Activated T-helper 1 cell treated with Interleukin-2 at 50 U/mL for 16 hours (primary cell): ENCODE measurements at places on chromosomes 1 and 21.

DNA sequence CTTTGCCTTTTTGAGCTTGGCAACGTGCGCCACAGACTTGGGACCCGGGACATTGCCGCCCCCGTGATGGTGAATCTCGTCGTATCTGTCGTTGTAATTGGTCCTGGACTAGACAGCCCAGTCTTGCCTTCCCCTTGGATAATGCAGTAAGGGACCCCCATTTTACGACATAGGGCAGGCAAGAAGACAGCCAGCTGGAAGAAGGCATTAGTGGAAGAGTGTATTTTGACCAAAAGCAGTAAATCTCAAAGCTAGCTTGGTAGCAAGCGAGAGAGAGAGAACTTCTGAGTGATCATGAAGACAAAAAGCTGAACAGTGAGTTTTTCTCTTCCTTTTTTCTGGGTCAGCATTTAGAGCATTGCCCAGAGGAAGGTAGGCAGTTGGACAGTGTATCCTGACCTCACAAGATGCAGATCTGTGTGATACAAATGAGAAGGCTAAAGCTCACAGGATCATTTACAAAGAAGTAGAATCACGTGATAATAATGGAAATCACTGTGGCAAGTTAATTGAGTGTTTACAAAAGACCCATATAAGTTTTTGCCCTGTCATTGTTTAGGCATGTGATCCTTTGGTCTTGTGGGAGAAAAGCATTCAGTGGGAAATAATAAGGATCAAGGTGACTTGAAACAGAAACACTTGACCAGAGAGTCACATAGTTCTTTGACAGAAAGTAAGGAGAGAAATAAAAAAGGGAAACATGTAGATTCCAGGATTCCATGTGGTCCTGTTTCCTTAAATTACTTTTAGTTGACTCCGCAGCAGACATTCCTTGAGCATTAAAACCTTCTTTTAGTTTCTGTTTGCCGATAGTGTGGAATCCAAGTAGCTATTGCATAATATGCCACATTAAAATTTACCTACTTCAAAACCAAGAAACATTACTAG, 66.3 kb downstream of the CNST start:
- DNase-seq, result no peak

DNA sequence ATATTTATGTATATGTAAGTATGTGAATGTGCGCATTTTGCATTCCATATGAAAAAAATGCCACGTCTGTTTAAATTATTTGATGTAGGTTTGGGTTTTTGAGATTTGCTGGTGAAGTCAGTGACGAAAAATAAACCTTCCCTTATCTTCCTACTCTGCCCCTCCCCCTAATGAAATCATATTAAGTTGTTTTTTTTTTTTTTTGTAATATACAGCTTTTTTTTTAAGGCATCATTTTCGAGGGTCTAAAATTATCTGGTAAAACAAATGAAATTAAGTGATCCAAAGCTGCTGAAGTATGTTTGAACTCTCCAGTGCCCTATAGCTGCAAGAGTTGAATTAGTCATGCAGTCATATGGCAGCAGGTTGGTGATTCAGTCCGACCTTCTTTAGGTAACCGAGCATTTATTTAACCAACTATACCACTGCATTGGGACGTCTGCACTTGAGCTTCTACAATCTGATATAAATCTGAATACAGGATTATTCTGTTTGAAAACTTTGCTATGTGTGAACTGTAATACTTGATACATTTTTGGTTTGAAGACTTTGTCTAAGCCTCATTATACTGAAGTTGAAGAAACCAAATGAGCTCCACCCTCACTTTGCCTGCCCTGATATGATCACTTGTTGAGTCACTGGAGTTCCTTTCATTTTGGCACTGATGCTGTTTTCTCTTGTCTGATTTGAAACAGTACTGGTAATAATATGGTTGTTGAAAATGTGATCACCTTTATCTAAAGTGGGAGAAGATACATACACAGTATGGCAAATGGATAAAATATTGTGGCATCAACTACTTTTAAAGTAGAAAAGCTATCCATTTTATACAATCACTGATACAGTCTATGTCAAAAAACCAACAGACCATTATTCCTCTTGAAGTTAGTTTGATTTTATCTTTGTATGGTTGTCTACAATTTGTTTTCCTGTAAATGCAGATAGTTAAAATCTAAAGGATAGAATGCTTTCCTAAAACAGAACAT, 11.7 kb downstream of the PDIK1L start:
- DNase-seq, result no peak

- DNase-seq, result no peak
These were observed 1109.3 kb upstream of the B3GALT2 start for GRCh38 chr1:194295685-194296084.

- no peak for DNase-seq
These were observed at the start of gene RAB13 for GRCh38 chr1:153985941-153986761. Gene RAB13 (minus strand): TSS chr1:153986339. CDS start chr1:153986236, 103 bp downstream.

GRCh38 chr1:234234199-234234598, 139.1 kb upstream of the COA6 start:
- no peak for DNase-seq

DNA sequence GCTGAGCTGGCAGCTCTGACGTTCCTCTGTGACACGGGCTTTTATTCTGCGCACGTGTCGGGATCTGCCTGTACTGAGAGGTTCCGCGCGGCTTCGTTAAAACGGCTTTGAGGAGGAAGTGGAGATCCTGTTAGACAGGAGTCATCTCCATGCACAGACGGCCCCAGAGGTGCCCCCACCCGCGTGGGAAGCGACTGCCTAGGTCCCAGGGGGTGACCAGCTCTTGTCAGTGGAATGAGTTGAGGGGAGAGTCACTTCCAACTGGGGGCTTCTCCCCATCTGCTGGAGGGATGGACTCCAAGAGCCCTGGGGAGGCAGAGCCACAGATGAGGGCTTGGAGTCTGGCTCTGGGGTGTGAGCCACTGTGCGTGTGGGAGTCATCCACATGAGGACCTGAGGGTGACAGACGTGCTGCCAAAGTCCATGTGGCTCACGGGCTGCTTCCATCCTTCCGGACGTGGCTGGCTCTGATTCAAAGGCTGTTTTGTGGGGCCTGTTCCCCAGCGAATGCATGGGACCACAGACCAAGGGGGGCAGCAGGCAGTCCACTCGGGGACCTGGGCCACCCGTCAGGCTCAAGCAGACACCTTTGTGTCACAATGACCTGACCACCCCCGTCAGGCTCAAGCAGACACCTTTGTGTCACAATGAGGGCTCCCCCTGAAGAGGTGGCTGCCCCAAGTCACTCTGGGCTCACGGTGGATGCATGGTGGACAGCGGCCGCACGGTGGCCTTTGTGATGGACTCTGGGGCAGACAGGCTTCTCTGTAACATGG, 26.8 kb downstream of the PTTG1IP start:
- no peak for DNase-seq

DNA sequence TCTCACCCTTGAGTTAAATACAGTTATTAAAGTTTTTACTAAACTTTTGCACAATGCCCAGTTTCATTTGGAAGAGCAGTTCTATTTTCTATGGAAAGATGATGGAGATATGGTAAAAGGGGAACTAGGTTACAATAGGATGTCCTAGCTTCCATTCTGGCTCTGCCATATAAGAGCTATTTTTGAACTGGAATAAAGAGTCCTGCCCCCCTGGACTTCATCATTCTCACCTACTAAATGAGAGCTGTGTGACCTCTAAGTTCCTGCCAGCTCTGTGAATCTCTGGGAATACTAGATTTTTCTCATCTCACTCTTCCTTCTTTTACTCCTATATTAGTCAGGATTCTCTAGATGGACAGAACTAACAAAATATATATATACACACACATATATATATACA, 106.3 kb downstream of the PRRX1 start:
- no peak for DNase-seq

- no peak for DNase-seq
These were observed 12.1 kb downstream of the CSTB start for GRCh38 chr21:43763901-43764523.

DNA sequence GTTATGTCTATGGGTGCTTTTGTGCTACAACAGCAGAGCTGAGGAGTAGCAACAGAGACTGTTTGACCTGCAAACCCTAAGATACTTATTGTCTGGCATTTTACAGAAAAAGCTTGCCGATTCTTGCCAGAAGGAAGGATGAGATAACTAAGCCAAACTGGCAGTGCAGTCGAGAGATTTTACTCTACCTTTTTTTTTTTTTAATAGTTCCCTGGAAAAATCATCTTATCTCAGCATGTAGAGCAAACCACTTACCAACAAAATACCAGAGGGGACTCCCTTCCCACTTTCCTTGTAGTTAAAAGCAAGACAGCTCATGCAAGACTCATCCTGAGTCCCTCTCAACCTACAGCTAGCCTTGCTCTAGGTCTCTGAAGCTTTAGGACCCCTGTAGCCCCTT, 132.9 kb downstream of the SYT2 start:
- DNase-seq, result no peak

GRCh38 chr1:108767115-108767514, 20.6 kb downstream of the STXBP3 start:
- no peak for DNase-seq

DNA sequence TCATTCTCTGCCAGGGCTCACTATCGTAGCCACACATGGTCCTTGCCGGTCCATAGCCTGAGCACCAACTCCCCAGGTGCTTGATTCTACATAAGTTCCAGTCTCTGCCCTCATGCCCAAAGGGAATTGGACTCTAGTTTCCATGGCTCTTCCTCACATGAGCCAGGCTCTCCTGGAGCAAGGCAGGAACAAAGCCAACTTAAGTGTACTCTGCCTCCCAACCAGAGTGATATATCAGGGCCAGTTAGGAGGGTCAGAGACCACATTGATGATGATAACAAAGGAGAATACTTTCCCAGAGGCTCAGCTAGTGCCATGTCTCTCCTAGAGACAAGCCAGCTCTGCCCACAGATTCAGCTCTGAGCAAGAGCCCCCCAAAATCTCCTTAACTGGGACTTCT, 70.9 kb downstream of the ERI3 start:
- DNase-seq, result no peak

DNA sequence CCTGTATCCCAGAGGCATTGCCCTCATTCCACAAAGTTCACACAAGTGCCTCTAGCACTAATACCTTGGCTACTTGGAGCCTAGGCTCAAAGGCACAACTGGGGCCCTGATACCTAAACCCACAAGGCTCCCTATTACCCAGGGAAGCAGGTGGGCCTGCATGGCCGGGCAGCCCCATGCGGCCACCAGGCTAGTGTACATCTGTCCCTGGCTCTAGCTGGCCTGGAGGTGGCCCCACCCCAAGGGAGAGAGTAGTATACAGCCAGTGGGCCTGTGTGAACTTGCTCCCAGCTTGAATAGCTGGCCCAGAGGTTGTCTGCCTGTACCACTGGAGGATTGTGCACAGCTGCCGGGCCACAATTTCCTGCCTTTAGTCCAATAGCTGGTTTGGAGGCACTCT, 52.2 kb downstream of the USP25 start:
- DNase-seq, result no peak

- no peak for DNase-seq
These were observed 6.9 kb upstream of the CAMSAP2 start for GRCh38 chr1:200731654-200732332.

DNA sequence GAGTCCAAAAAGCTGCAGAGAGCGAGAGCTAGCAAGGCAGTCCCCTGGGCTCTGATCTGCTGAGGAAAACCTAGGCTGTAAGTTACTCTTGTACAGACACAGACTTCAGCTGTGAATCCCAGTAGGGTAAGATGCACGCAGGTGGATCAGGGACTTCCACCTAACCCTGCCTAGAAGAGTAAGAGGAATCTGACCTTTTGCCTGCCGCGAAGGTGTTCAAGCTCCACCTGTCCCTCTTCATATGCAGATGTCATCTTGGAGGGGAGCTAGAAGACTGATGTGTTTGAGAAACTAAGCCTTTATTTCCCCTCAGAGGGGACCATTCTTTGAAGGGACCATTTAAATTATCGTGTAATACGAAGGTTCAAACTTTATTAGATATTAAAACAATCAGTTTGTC, 108.6 kb upstream of the USP24 start:
- no peak for DNase-seq

DNA sequence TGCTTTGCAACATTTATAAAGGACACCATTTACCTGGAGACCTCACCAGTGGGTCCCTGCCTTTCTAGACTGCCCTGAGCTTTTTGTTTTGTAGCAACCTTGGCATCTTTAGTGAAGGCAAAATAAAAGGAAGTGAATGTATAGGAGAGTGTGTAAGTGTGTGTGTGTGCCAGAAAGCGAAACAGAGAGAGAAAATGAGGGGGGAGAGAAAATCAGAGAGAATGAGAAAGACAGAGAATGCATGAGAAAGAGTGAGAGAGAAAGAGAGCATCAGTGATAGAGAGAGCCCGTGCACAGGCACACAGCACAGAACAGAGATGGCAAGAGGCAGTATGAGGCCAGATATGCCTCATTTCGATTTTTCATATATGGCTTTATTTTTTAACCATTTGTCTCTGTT, 57.5 kb downstream of the HSD3B1 start:
- DNase-seq, result no peak

DNA sequence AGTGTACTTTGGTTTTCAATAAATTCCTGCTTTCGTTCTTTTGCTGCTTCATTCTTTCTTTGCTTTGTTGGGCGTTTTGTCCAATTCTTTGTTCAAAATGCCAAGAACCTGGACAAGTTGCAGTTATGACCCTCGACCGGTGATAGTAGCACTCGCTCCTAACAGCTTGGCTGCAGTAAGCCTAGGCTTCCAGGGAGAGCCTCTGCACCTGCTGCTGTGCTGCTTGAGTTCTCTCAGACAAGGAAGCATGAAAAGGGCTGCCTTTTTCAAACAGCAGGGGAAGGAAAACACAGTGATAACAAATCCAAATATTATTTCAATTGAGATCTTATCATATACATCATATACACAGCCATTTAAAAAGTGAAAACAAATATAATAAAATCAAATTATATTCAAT, 12.8 kb upstream of the RIPK4 start:
- DNase-seq, result no peak

DNA sequence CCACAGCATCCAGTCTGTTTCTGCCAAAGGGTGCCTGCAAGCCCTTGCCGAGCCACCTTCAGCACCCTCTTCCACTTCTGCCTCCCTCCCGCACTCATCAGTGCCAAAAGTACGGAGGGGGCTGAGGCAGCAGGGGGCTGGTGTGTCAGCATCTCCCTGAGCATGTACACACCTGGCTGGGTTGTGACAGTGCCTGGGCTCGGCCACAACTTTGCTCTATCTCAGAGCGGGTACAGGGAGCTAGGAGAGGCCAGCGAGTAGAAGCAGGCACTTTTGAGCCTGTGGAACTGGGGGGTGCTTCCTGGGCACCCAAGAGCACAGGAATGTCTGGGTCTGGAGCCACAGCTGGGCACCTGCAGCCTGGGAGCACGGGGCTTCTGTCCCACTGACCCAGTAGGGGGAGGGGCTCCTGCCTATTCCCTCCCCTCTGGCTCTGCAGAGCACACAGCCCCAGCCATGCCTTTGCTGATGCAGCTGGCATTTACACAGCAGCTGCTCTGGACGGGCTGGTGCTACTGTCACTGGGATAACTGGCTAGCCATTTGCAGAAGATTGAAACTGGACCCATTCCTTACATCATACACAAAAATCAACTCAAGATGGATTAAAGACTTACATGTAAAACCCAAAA, 319.8 kb upstream of the RRP15 start:
- no peak for DNase-seq

DNA sequence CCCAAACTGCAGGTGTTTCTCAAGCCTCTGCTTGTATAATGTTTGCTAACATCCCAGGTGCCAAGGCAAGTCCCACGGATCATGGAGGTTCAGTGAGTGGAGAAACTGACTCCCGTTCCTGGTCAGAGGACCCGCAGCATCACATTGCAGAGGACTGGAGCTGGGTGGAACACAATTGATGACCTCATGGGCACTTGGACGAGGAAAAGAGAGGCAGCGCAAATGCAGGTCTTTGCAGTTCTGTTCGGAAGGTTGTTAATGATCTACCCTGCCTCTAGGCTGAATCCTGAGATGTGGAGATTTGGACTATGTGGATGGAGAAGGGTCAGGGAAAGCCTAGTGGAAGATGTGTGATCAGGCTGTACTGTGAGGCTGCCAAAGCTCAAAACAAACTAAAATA, 192.9 kb downstream of the DUSP10 start:
- no peak for DNase-seq
